ENCODE measurements at places on chromosomes 16 and 17.
A peak's percentile ranks its signal among the peaks of the same experiment; 100 is the strongest.

GRCh38 chr16:75758215-75758614 lies 31.9 kb upstream of the CPHXL start:
- no peak for DNase-seq

DNA sequence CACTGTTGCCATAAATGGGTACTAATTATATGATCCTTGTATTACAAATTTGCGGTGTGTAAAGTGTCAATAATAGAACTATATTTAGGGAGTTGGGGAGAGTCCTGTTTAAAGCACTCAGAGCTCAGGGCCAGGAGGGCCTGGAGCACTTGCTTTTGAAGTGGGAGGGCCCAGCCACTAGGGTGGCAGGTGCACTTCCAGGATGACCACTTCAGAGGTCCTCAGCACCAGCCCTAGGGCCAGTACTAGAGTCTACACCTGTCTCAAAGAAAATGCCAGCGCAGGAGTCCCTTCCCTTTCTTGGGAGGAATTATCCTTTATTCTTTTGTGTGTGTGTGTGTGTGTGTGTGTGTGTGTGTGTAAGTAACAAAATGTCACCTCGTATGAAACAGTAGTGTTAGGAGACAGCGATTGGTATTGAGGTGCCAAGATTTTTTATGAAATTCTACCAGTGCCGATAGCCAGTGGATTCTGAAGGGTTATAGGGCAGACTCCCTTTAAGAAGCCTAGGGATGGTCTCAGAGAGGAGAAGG lies 31.9 kb downstream of the MYO18A start:
- DNase-seq, result peak; percentile 90

DNA sequence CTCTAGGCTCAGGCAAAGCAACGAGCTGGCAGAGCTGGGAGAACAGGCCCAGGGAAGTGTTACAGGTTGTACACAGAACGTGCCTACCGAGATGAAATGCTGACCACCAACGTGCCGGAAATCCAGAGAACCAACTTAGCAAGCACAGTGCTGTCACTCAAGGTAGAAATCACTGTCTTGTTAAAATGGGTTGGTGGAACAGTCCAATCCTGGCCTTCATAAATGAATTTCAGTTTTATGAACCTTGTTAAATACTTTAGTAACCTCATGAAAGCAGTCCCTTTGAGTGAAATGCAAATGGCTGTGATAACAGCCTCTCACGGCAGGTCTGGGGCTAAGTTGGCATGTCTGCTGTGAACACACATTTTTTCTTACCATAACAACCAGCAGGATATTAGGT lies 29.0 kb downstream of the ETV4 start:
- no peak for DNase-seq

- DNase-seq, result no peak
Observed at GRCh38 chr17:75114552-75115314, 5.0 kb downstream of the ARMC7 start.

GRCh38 chr16:54431041-54431996 lies 144.7 kb upstream of the IRX3 start:
- no peak for DNase-seq

GRCh38 chr16:18979936-18980335 lies 3.8 kb upstream of the TMC7 start:
- DNase-seq, result no peak

- DNase-seq, result no peak
Observed at GRCh38 chr16:2745116-2745890, 7.1 kb upstream of the SRRM2 start.

DNA sequence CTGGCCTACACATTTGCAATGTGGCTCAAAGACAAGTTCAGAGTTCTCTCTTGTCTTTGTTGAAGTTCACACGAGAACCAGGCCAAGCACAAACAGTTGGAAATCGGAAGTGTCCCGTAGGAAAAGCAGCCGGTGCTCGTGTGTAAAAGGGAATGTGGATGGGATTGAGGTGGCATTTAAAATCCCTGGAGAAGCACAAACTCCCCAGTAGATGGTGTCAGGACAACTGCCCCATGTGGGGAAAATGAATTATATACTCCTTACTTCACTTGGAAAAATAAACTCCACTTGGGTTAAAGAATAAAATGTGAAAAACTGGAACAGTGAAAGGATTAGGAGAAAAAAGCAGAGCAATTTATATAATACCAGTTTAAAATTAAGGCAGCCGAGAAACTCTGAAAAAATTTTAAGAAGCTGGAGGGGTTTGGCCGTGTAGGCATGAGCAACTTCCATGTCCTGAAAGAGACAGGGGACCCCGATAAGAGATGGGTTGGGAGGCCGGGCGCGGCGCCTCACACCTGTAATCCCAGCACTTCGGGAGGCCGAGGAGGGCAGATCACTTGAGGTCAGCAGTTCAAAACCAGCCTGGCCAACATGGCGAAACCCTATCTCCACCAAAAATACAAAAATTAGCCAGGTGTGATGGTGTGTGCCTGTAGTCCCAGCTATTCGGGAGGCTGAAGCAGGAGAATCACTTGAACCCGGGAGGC lies 28.1 kb downstream of the CBFA2T3 start:
- DNase-seq, result no peak

GRCh38 chr17:36791150-36791941 lies 145.9 kb upstream of the LHX1 start:
- no peak for DNase-seq

- DNase-seq, result no peak
Observed at GRCh38 chr17:48308581-48308980, 121.4 kb downstream of the SKAP1 start.

DNA sequence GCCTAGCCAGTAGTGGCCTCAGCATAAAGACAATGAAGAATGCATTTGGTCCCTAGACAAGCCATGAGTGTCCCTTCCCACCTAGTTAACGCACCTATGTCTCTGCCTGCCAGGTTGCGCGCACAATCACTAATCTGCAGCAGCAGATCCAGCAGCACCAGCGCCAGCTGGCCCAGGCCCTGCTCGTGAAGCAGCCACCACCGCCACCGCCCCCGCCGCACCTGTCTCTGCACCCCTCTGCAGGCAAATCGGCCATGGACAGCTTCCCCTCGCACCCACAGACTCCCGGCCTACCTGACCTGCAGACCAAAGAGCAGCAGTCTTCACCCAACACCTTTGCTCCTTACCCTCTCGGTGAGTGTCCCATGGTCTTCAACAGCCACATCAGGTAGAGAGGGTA lies 41.8 kb downstream of the TMC6 start:
- no peak for DNase-seq

GRCh38 chr16:9099131-9099625 lies 7.7 kb downstream of the HAPSTR1 start:
- DNase-seq, result no peak

GRCh38 chr16:10923650-10924214 lies 18.5 kb downstream of the DEXI start:
- no peak for DNase-seq

- no peak for DNase-seq
Observed at GRCh38 chr17:57499648-57500049, 243.3 kb downstream of the MSI2 start.

GRCh38 chr17:34242587-34243363 lies 12.3 kb upstream of the CCL2 start:
- DNase-seq, result no peak

- DNase-seq, result no peak
Observed at GRCh38 chr17:27578718-27579085, 52.3 kb upstream of the LGALS9 start.

- no peak for DNase-seq
Observed at GRCh38 chr17:7435676-7436555, 681 bp downstream of the TMEM102 start.

DNA sequence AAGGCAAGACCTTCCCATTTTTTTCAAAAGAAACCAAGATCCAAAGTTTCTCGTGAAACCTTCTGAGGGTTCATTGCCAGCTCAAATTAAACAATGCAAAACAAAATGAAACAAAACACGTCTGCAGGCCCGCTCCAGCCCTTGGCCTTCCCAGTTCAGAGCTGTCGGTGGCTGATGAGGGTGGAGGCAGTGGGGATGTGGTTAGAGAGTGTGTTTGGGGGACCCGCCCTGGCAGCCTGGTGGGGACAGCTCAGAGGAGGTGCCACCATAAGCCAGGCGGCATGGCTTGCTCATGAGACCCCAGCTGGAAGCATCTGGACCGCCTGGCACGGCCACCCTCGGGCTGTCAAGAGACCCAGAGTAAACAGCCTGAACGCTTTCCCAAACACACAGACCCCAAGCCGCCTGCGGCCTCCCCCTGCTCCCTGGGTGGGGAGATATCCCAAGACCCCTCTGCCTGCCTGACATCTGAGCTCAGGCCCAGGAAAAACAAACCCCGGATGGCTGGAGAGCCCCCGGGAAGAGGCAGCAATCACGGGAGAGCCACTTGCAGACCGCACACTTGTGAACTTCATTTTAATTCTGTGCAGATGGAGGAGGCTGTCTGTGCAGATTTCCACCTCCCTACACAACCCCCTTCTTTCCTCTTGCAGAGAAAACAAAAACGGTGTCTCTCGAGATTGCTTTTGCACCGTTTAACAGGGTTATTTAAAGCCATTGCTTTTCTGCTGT lies 35.4 kb upstream of the LITAF start:
- DNase-seq, result peak; percentile 7

All from DMS79 (cell line).